ENCODE measurements at places on chromosomes 7 and 10. TPM values are rescaled to one million over a fixed set of nuclear protein-coding genes. Genes with fewer than 3 reads are reported as not detected.
A peak's percentile ranks its signal among the peaks of the same experiment; 100 is the strongest.

Gene PPP1R3C
- total RNA-seq = 0.25 TPM

Gene MRLN
- not detected for total RNA-seq

DNA sequence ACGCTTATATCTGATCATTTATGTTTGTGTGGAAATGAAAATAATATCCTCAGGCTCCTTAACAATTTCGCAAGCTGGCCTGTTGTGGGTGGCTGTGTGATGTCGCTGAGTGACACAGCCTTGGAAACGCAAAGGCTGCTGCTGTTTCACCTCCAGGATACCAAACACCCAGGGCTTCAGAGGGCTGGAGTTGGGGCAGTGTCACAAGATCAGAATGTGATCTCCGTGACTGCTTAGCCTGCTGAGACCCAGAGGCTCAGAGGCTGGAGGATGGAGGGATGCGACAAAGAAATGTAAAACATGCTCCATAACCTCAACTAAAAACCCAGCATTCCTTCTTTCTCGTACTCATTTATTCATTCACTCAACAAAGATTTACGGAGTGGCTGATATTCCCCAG lies 37.2 kb upstream of the BMPER start:
- peaks cover 10% of the 10 kb centered on the region for H3K27me3 ChIP-seq
- H3K4me3 ChIP-seq = no peak overlapping the region

DNA sequence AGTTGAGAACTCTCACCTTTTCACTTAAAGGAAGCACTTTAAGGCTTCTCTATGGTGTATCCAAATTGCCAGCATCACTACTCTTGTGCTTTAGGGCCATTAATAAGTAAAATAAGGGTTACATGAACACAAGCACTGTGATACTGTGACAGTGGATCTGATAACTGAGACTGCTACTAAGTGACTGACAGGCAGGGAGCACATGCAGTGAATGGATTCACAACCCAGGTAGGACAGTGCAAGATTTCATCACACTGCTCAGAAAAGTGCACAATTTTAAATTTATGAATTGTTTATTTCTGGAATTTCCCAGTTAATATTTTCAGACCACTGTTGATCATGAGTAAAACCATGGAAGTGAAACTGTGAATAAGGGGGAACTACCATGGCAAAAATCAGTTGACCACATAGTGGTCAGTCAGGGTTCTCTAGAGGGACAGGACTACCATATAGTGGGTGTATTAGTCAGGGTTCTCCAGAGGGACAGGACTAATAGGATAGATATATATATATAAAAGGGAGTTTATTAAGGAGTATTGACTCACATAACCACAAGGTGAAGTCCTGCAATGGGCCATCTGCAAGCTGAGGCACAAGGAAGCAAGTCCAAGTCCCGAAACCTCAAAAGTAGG lies 20.9 kb upstream of the CYP51A1 start:
- peaks cover 3% of the 10 kb centered on the region for H3K4me1 ChIP-seq
- no peak overlapping the region for H3K27ac ChIP-seq
- H3K4me3 ChIP-seq = no peak overlapping the region
- no peak for DNase-seq

Gene PRF1
- 44.7 TPM for total RNA-seq

- no peak for DNase-seq
- H3K27me3 ChIP-seq = peaks cover 28% of the 10 kb centered on the region
- H3K36me3 ChIP-seq = no peaks in the 10 kb centered on the region
- H3K4me3 ChIP-seq = no peak overlapping the region
Measured at GRCh38 chr10:84197643-84198042, 3.3 kb downstream of the CDHR1 start.

Gene THSD7A
- not detected for total RNA-seq

DNA sequence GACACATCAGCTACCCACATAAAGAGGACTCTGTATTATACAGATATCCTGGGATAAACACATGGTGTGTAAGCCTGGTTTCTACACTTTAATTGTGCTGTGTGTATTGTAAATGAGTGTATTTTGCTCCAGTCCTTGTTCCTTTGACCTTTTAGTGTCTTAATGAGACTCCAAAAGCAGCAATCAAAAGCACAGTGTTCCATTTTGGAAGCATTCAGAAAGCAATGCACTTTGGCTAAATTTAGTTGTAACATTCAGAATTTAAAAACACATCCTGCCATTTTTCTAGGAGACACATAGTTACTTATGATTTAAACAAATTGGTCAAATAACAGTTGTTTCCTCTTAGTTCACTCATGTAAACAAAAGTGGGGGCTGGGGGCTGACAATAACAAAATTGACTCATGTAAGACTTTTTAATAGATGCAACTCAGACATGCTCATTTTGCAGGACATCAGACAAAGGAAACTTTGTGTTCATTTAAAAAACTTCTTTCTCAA lies 122.2 kb downstream of the GPR37 start:
- no peaks in the 10 kb centered on the region for H3K27me3 ChIP-seq
- no peak for DNase-seq
- no peak overlapping the region for H3K27ac ChIP-seq
- no peaks in the 10 kb centered on the region for H3K4me1 ChIP-seq
- H3K36me3 ChIP-seq = no peaks in the 10 kb centered on the region

- DNase-seq = peak; percentile 54
- no peaks in the 10 kb centered on the region for H3K27me3 ChIP-seq
- peaks cover 13% of the 10 kb centered on the region for H3K4me1 ChIP-seq
- H3K36me3 ChIP-seq = no peaks in the 10 kb centered on the region
Measured at GRCh38 chr7:1054861-1055450, 10.6 kb downstream of the GPR146 start.

DNA sequence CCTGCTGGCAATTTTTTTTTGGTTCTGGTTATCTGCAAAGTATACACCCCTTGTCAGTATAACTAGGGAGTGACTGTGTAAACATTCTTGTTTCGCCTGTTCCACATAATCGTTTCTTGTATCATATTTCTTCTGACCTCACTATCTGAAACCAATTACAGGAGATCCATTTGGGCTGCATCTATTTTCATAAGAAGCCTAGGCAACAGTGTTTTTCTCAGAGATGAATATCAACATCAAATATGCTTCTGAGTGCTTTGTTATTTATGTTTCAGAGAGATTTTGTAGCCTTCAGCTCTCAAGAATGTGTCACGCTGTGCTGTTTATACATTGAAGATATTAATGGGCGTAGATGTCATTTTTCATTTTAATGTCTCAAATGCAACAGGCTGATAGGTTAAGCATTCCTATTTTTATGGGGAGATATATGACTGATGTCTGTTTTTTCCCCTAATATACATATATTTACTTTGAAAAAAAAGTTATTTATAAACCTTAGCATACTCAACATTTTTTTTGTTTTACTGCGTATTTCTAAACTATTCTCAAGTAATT lies 115.5 kb downstream of the FOXP2 start:
- no peaks in the 10 kb centered on the region for H3K4me1 ChIP-seq
- no peak for DNase-seq
- no peak overlapping the region for H3K4me3 ChIP-seq
- no peaks in the 10 kb centered on the region for H3K27me3 ChIP-seq

Gene NODAL
- total RNA-seq = not detected

GRCh38 chr10:22779331-22780019 lies 65.1 kb upstream of the PIP4K2A start:
- H3K27ac ChIP-seq = no peak overlapping the region
- H3K4me3 ChIP-seq = no peak overlapping the region
- DNase-seq = no peak

Gene GRID1
- total RNA-seq = not detected

Gene ERVW-1
- not detected for total RNA-seq

Gene FAM25G
- total RNA-seq = not detected

- no peaks in the 10 kb centered on the region for H3K36me3 ChIP-seq
- no peak overlapping the region for H3K27ac ChIP-seq
- H3K4me1 ChIP-seq = no peaks in the 10 kb centered on the region
- H3K27me3 ChIP-seq = no peaks in the 10 kb centered on the region
- DNase-seq = no peak
- H3K4me3 ChIP-seq = no peak overlapping the region
Measured at GRCh38 chr7:19079066-19079465, 38.4 kb downstream of the TWIST1 start.

Gene MET
- total RNA-seq = 0.58 TPM

DNA sequence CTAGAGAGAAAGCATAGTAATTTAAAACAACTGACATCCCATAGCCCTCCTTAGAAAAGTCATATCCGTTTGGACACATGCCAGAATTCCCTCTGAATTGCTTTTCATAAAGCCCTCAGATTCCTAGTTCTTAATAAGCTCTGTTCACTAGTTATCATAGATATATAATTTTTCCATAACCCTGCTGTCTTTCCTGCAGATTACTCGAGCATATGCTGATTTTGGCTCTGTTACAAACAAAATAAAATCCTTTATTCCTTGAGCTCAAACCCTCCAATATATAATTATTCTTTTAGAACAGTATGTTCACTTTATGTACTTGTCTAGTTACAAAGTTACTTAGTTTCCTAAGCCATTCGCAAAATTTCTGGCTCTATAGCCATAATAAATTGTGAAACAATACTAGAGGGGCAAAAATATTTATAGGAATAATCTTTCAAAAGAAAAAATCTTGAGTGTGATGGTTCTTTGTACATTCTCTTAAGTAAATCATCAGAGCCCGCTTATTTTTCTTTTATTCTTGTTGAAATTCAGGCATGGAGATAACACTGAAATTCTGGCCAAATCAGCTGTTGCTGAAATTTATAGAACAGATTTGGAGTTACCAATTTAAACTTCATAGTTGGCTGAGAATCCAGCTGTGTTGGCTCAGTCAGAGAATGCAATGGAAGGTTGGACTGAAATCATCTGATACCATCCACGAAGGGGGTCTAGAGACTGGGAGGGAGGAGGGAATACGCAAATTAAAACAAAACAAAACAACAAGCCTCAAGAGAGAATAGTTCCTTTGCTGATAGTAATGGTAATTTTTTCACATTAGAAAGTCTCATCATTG lies 146.1 kb upstream of the TMEM196 start:
- DNase-seq = no peak
- H3K36me3 ChIP-seq = peaks cover 2% of the 10 kb centered on the region
- H3K27ac ChIP-seq = no peak overlapping the region
- no peaks in the 10 kb centered on the region for H3K4me1 ChIP-seq
- H3K4me3 ChIP-seq = no peak overlapping the region
- no peaks in the 10 kb centered on the region for H3K27me3 ChIP-seq

DNA sequence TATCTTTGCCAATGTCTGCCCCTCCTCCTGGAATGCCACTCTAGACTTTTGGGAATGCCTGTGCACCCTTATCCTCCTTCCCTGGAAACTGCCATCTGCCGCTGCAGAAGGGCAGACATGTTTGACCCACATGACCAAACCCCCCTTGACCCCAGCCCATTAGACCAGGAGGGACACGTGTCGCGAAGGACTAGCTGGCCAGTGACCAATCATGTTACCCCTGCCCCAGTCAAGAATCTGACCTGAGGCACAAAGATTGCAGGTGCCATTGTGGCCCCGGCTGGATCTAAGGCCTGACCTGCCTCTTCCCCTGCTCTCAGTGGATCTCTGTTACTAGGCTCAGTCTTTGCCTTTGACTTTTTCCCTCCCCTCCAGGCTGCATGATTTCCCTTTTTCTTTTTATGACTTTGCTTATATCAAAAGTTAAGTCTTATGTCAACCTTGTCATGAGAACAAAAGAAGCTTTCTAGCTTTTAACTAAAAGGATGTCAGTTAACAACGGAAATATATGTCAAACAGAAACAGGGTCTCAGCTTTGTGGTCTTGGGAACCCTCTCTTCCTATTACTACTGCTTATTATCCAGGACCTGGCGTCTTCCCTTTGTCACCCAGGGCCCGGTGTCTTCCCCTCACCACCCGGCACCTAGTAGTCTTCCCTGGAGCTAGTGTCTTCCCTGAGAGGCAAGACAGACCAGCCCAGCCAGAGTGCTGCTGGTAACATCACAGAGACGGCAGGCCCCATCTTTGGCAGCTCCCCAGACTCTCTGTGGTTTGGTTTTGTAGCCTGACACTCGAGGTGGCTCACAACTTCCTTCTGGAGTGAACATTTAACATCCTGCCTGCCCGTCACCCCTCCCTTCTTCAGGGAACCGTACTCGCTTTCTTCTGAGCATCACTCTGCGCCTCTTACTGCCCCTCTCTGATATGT lies 24.4 kb upstream of the PPIF start:
- peak overlapping the region; percentile 94 for H3K27ac ChIP-seq
- H3K4me1 ChIP-seq = peaks cover 48% of the 10 kb centered on the region
- peak; percentile 78 for DNase-seq
- H3K36me3 ChIP-seq = peaks cover 5% of the 10 kb centered on the region
- no peaks in the 10 kb centered on the region for H3K27me3 ChIP-seq
- peak overlapping the region; percentile 67 for H3K4me3 ChIP-seq

Gene ANK3
- 1.3 TPM for total RNA-seq

- H3K27me3 ChIP-seq = no peaks in the 10 kb centered on the region
- H3K4me1 ChIP-seq = peaks cover 8% of the 10 kb centered on the region
- H3K27ac ChIP-seq = no peak overlapping the region
- DNase-seq = no peak
- H3K4me3 ChIP-seq = no peak overlapping the region
Measured at GRCh38 chr7:22124941-22125340, 179.2 kb upstream of the CDCA7L start.

Gene ADAM22
- 2.3 TPM for total RNA-seq

DNA sequence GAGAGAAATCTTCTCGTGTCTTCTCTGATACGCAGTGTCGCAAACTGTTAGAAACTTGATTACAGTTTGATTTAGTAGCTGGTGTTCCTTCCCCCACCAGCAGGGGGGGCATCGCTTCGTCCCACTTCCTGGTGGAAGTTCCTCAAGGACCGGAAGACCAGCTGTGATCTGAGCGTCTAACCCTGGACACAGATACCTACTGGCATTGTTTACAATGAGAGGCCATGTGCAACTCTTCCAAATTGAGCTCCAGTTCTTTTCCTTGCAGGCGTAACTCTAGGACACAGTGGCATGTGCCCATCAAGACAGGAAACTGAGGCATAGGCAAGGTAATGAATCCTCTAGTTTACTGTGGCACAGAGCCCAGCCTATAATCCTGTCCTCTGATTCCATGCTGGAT lies 219.0 kb downstream of the CCDC3 start:
- peaks cover 5% of the 10 kb centered on the region for H3K36me3 ChIP-seq
- DNase-seq = peak; percentile 28
- H3K27me3 ChIP-seq = no peaks in the 10 kb centered on the region
- peaks cover 12% of the 10 kb centered on the region for H3K4me1 ChIP-seq
- no peak overlapping the region for H3K27ac ChIP-seq
- H3K4me3 ChIP-seq = no peak overlapping the region

- no peak for DNase-seq
- no peak overlapping the region for H3K4me3 ChIP-seq
- no peak overlapping the region for H3K27ac ChIP-seq
- H3K36me3 ChIP-seq = no peaks in the 10 kb centered on the region
- no peaks in the 10 kb centered on the region for H3K4me1 ChIP-seq
Measured at GRCh38 chr7:29574659-29575058, 11.0 kb downstream of the PRR15 start.

GRCh38 chr7:151251328-151251688 lies 2.8 kb upstream of the SMARCD3 start:
- peaks cover 37% of the 10 kb centered on the region for H3K27me3 ChIP-seq
- H3K4me1 ChIP-seq = peaks cover 31% of the 10 kb centered on the region
- DNase-seq = peak; percentile 48
- H3K36me3 ChIP-seq = no peaks in the 10 kb centered on the region

Gene ADD3
- total RNA-seq = 52.5 TPM
